HFFc6 (cell line): ENCODE measurements at places on chromosomes 13 and 19.

- no peak for DNase-seq
Observed at GRCh38 chr13:77437267-77437666, 98.2 kb upstream of the SCEL start.

DNA sequence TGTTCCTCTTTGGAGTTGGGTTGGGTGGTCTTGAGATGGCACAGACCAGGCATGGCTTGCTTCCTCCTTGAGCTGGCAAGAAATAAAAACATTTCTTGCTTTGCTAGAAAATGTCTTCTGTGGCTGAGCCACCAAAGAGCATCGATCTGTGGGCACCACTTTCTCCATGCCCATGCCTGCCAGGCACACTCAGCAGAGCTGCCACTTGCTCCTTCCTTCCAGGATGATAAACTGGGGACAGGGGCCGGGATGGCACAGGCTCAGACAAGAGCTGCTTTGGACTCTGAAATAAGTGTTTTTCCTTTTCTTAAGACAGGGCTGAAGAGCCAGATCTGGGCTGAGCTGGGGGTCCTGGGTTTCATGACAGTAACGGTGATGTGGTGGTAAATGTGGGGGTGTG, 32.8 kb downstream of the NFIX start:
- no peak for DNase-seq

DNA sequence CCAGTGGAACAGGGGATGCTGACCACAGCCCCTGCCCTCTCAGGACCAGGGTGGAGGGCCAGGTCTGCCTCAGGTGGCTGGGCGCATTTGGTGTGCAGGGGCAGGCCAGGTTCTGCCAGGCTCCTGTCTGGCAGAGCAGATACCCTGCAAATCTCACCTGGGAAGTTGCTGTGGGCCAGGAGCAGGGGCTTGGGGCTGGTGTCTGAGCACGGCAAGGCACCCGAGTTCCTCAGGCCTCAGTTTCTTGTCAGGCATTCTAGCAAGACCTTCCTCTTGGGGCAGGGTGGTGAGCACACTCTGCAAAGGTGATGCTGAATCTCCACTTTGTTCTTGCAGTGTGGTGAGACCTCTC, 1.1 kb downstream of the CRTC1 start:
- no peak for DNase-seq

DNA sequence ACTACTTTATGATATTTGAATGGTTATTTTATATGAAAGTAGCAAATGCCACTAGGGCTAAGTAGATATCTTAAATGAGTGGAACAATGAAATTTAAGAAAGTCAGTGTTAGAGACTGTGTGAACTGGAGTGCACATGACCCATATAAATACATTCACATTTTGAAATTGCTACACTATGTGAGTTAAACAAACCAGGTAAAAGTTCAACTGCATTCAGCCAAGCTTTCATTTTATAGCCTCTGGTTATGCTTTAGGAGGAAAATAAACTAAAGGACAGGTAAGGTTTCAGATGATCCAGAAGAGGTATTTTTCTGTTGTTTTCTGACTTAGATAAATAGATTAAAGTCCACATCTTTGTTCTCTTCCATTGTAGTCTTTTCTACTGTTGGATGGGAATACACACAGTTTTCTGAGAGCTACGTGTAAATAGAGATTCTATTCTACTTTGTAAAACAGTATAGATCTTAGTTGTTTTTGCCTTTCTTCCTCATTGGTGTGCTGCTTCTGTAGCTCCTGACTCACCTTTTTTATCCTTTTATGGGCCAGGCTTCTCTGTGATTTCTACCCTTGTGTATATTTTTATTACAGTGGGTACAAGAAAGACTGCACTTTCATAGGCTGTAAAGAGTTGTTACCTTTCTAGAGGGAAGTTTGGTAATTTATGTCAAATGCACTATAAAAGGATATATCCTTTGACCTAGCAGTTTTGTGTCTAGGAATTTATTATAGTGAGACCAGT, 54.6 kb upstream of the KCTD4 start:
- DNase-seq: no peak

- no peak for DNase-seq
Observed at GRCh38 chr19:45564131-45564780, 20.3 kb downstream of the OPA3 start.

DNA sequence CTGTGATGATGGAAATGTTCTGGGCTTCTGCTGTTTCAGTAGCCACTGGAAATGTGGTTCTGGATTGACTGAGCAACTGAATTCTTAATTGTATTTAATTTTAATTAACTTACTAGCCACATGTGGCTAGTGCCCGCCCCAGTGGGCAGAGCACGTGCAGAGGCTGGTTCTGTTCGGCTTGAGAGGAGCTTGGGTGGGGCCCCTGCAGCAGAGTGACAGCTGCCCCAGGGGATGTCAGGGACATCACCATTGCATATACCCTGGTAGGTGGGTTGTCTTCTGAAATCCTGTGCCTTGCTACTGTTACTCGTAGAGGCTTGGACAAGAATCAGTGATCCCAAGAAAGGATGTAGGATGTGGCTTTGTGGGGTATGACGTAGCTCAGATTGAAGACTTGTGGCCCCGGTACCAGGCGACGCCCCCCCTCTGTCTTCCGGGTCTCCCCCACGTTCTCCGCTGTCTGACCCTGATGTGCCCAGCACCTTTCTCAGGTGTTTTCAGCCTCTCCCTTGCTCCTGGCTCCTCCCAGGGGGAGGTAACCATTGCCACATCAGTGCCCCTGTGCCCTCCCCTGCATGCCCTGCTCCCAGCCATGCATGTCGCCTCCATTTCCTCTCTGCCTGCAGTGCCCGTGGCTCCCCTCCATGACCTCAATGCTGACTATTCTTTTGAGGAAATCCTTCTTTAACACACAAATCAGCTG, 102.6 kb upstream of the RNF113B start:
- DNase-seq: no peak

GRCh38 chr19:58033741-58034476, at the start of gene ZSCAN1:
ZSCAN1 (plus strand) TSS chr19:58034025; CDS start chr19:58037837, 3,812 bp downstream.
- DNase-seq: no peak

- DNase-seq: peak; percentile 54
Observed at GRCh38 chr19:2469102-2469914, 6.6 kb upstream of the GADD45B start.

DNA sequence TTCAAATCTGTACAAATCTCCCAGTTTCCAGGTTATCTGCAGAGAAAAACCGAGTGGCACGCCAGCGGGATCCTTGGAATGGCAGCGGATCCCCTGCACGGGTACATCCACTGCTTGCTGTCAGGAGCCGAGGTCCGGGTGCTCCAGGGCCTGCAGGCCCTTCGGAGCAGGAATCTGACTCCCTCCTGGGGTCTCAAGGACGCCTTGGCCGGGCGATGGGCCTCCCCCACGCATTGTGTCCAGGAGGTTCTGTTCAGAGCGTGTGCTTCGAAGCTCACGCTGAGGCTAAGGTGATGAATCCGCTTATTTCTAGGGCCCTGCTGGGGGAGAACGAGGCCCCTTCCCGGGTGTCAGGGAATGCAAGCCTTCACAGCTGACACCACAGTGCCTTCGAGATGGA, 148.9 kb downstream of the SOX1 start:
- no peak for DNase-seq

- no peak for DNase-seq
Observed at GRCh38 chr13:72763411-72763810, 18.3 kb downstream of the DIS3 start.

DNA sequence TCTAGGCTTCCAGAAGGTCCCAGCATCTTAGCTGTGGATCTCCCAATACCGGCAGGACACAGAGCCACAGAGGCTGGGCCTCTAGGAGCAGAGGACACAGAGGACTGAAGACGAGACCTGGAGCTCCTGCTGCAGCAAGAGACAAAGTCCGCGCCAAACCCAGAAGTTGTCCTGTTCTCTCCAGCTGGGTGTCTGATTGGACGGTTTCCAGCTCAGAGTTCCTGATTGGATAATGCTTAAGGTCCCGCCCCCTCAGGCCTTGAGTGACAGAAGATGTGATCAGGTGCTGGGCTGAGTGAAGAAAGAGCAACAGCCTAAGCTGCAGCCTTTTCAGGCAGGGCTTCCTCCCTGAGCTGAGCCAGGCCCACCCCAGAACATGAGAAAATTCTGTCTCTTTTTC, 59.9 kb upstream of the ZNF85 start:
- no peak for DNase-seq

GRCh38 chr13:31950111-31950815, 81.3 kb upstream of the FRY start:
- no peak for DNase-seq

- no peak for DNase-seq
Observed at GRCh38 chr13:113991191-113991669, 17.4 kb upstream of the C13orf46 start.

GRCh38 chr19:33514885-33515551, 6.6 kb downstream of the PEPD start:
- DNase-seq: peak; percentile 21

DNA sequence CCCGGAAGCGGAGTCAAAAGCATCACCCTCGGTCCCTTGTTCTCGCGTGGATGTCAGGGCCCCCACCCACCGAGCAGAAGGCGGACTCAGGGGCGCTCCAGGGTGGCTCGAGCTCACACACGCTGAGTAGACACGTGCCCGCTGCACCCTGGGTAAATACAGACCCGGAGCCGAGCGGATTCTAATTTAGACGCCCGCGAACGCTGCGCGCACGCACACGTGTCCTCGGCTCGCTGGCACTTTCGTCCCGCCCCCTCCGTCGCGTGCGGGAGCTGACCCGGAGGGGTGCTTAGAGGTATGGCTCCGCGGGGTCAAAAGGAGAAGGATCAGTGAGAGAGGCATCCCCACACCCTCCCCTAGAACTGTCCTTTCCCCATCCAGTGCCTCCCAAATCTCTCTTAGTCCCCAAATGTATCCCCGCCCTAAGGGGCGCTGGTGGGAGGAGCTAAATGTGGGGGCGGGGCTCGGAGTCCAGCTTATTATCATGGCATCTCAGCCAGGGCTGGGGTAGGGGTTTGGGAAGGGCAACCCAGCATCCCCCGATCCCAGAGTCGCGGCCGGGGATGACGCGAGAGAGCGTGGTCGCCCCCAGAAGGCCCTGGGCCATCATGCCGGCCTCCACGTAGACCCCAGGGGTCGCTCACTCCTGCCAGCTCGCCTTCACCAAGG, 451 bp upstream of the ICAM5 start:
- peak; percentile 78 for DNase-seq

- peak; percentile 30 for DNase-seq
Observed at GRCh38 chr13:105920370-105920769, 615.1 kb downstream of the EFNB2 start.

- no peak for DNase-seq
Observed at GRCh38 chr19:57802269-57802668, 12.4 kb downstream of the ZNF552 start.

GRCh38 chr13:109697936-109698335, 88.4 kb downstream of the IRS2 start:
- no peak for DNase-seq

DNA sequence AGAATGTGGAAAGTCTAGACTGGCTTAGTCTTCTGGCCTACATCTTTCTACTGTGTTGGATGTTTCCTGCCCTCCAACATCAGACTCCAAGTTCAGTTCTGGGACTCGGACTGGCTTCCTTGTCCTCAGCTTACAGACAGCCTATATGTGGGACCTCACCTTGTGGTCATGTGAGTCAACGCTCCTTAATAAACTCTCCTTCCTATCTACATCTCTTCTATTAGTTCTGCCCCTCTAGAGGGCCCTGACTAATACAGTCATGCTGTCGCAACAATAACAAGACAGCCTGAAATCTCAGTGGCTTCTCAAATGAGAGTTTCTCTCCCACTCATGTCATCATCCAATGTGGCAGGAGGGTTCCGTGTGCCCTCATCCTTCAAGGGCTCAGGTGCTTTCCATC, 347.8 kb downstream of the MZT1 start:
- peak; percentile 81 for DNase-seq

DNA sequence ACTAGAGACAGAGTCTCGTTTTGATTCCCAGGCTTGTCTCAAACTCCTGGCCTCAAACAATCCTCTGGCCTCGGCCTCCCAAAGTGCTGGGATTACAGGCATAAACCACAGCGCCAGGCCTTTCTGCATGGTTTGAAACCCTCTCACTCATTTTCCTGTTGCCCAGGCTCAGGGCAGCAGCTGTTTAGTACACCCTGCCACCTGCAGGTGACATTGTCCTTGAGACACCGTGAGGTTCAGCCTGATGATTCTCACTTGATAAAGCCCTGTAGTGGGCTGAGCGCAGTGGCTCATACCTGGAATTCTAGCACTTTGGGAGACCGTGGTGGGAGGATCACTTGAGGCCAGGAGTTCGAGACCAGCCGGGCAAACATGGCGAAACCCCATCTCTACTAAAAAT, 12.5 kb downstream of the IL12RB1 start:
- no peak for DNase-seq

DNA sequence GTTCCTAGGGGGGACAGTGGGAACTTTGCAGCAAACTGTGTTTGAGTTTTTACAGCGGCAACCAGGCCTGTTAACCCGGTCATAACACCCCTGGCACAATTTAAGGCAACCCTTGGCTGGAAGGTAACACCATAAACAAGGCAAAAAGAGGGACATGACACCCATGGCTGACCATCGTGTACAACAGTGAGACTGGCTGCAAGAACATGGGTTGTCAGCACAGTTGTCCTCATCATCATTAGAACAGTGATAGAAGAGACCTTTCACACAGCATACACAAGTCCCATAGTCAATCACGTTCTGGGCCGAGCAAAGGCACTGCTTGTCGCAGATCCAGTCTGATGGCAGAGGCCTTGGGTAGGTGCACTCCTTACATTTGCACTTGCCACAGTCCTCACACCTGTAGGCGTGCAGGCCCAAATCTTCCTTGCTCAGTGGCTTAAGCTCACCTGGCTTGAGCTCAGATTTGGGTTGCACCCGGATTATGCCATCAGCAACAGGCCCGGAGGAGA, 4.1 kb downstream of the SPRY2 start:
- DNase-seq: no peak

DNA sequence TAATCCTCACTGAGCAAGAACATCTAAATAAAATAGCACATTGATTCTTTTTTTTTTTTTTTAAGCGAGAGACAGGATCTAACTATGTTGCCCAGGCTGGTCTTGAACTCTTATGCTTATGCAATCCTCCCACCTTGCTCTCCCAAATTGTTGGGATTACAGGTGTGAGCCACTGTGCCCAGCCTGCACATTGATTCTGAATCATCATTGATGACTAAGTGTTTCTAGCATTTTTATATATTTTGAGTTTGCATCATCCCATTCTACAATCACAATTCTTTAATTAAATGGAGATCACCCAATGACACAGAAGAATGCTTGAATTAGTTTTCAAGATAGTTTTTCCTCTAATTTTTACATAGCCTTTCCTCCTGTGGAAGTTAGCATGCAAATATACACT, 354.1 kb downstream of the KLF5 start:
- DNase-seq: no peak

GRCh38 chr19:18504886-18505610, 16.8 kb downstream of the ELL start:
- no peak for DNase-seq

DNA sequence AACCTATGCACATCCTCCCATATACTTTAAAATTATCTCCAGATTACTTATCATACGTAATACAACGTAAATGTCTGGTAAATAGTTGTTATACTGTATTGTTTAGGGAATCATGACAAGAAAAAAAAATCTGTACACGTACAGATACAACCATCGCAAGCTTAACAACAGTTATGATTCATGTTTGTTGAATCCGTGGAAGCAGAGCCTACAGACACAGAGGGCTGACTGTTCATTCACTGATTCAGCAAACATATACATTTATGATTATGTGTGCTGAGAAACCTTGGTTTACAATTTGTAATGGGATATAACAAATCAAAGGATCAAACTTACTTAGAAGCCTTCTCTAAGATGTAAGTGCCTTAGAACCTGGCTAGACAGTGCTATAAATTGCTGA, 1.5 kb downstream of the ZNF260 start:
- DNase-seq: no peak
